ENCODE measurements at places on chromosomes 6 and 20.
A peak's percentile ranks its signal among the peaks of the same experiment; 100 is the strongest.

DNA sequence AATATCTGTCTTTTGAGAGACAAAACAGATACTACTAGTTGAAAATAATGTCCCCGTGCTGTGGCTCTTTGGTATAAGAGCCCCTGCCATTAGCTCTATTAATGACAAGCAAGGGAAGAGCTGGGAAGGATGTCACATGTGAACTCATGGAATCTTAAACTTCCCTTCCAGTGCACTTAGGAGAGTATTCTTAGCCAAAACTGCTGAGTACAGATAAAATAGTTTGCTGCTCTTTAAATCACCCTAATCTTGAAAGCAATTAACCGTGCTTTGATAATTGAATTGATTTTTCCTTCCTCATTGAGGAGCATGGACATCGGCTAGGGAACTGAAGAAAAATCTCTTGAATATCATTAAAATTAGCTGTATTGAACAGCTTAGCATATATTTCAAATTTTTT, 91.7 kb downstream of the SLC35B3 start:
- DNase-seq = no peak

DNA sequence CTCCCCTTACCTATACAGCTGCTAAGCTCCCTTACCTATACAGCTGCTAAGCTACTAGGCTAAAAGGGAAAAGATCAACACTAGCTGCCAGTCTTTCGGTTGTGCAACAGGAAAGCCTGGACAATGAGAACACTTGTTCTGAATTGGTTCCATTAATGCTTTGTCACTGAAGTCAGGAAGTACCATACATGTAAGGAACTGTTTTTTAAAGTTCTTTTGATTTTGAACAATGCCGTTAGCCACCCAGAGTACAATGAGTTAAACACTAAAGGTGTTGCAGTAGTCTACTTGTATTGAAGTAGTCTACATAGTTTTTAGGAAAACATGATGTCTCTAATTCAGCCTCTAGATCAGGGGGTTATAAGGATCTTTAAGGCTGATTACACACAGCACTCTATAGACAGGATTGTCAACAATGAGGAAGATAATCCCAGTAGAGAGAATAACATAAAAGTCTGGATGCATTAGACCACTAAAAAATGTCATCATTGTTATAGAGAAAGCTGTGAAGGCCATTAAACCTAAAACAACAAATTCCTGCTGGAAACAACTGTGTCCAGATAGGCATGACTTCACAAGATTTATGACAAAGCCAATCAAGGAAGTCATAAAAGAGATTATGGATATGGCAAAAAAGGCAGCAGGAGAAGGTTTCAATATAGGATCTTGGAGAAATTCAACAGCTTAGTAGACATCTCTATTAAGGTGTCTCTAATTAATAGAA, 306.3 kb downstream of the PHF3 start:
- no peak for DNase-seq

GRCh38 chr20:38430679-38431325, 4.3 kb downstream of the SNHG17 start:
- DNase-seq = no peak

DNA sequence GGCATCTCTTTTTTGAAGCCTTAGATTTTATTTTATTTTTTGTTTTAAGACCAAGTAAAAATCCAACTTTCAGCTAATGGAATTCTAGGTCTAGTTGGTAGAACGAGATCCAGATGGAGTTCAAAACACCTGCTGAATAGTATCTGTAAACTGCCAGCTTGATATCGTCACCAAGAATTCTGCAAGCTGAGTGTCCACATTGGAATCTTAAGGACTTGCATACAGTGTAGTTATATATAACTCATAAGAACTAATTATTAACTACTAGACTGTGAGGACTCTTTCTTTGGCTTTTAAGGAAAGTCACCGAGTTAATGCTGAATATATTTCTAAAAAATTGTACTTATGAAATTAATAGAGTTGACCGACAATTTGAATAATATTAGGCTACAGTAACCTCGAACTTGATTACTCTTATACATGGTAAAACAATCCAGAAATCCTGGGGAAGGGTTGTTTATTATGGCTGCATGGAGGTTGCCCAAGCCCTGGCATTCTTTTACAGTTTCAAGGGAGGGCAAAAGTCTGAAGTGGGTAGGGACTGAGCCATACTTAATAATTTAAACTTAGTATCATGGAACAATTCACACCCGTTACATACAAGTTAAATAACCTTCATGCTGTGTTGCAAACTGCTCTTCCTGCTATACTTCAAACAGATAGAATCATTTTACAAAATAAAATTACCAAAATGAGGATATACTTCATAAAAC, 553.9 kb downstream of the PTPRT start:
- DNase-seq = no peak

- no peak for DNase-seq
These were observed 2.6 kb upstream of the GID8 start for GRCh38 chr20:62935204-62935967.

DNA sequence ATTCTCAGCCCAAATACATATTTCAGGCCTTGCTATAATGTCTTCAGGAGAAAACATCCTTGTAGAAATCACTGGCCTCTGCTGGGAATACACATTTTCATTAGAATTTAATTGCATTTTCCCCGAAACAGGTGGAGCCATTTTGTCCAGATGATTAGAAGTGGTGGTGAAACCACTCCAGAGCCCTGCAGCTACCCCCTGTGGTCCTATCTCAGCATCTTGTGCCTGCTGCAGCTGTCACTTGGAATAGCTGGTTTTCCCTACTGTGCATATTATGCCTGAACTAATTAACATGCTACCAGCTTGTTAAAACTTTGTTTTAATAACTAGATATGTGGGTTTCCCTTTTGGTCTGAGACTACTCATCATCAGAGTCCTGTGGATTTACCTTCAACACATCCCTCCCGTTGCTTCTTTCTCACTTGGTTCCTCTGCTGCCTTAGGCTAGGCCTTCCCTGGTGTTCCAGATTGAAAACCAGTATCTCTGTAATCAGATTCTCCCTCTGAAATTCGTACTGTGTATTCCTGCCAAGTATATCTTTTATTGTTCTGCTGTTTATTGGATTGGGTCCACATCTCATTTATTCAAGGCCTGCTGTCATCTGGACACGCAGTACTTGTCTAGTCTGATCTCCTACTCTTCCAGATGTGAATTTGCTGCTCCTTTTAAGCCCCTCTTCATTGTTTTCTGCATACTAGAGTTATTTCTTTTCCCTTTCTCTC, 15.2 kb downstream of the DNAH8 start:
- DNase-seq = no peak

- DNase-seq = no peak
These were observed 764.6 kb downstream of the TBC1D32 start for GRCh38 chr6:120569714-120570113.

DNA sequence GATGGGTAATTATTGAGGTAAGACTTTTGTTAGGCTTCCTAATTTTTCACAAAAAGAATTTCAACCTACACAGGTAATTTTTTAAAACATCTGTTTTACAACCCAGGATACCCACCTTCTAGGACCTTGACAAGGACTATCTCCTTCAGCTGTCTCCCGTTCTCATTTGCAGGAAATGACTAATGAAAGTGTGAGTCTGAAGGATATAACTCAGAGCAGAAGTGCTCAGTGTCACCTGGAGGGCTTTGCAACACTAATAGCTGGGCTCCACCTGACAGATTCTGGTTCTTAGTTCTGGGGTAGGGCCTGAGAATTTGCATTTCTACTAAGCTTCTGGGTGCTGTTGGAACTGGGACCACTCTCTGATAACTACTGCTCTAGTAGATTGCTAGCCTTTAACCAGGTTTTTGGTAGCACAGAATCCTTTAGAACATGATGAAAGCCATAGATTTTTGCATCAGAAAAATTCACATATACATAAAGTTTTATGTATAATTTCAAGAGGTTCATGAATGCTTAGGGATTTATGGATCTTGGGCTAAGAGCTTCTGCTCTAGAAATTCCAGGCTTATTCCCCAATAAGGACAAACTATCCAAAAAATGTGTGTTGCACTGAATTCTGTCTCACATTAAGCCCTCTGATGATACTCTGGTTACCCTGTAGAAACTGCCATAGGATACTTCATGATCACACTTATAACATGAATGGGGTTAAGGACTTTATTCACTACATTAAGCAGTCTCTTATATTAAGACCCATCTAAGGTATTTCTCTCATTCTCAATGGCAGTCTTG, 30.3 kb downstream of the AK9 start:
- DNase-seq = no peak

GRCh38 chr6:111522393-111523020, 39.5 kb upstream of the REV3L start:
- DNase-seq = no peak

DNA sequence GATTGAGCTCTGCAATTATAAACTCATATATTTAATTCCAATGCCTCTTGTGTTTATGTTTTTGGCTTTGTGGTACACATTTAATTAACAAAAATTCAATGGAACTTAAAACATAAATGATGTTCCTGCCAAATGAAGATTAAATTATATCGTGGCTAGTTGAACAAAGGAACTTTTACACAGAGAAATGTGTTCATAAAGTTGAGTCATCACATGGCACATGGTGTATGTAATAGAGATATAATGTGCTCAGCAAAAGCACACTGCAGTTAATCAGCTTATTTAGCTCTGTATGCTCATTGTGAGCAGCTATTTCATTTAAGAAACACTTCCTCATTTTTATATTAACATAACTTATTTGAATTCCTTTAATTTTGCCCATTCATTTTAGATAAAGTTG, 1295.6 kb upstream of the CITED2 start:
- no peak for DNase-seq

- no peak for DNase-seq
These were observed 203.8 kb upstream of the PCSK2 start for GRCh38 chr20:17023036-17023435.

- DNase-seq = no peak
These were observed 42.8 kb downstream of the ESF1 start for GRCh38 chr20:13741879-13742278.

GRCh38 chr6:156852147-156852857, 75.1 kb downstream of the ARID1B start:
- DNase-seq = no peak

DNA sequence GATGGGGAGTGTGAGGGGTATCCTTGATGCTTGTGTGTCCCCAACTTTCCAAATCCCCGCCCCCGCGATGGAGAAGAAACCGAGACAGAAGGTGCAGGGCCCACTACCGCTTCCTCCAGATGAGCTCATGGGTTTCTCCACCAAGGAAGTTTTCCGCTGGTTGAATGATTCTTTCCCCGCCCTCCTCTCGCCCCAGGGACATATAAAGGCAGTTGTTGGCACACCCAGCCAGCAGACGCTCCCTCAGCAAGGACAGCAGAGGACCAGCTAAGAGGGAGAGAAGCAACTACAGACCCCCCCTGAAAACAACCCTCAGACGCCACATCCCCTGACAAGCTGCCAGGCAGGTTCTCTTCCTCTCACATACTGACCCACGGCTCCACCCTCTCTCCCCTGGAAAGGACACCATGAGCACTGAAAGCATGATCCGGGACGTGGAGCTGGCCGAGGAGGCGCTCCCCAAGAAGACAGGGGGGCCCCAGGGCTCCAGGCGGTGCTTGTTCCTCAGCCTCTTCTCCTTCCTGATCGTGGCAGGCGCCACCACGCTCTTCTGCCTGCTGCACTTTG, at the start of gene TNF:
Gene TNF, plus strand, starts transcription at position 231 of the 567 bp plus-strand sequence. Its CDS starts 177 bp downstream, at position 408.
- peak; percentile 68 for DNase-seq

- peak; percentile 39 for DNase-seq
These were observed 23.2 kb downstream of the PSMB1 start for GRCh38 chr6:170529839-170530469.

GRCh38 chr20:33684533-33685327, 1.5 kb downstream of the E2F1 start:
- no peak for DNase-seq

DNA sequence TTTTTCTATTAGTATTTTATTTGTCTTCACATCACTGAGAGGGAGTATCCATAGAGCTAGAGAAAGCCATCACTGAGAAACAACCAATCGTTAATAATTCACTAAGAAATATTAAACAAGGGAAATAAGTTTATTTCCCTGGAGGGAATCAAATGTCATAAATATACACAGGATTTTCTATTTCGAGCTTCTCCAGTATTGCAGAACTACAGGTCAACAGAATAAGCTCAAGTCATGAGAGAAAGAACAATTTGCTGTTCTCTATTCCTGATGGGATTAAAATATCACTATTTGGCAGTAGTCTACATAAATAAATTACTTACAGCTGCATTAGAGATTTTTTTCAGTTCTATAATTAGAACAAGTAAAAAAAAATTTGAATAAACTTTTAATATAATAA, 2.2 kb upstream of the FAM162B start:
- DNase-seq = no peak

- DNase-seq = no peak
These were observed 21.6 kb downstream of the DSE start for GRCh38 chr6:116392132-116393013.

GRCh38 chr6:148247386-148248063, 95.1 kb upstream of the SASH1 start:
- no peak for DNase-seq

- no peak for DNase-seq
These were observed 22.5 kb upstream of the CST3 start for GRCh38 chr20:23659989-23660837.

- DNase-seq = no peak
These were observed 1.1 kb downstream of the ABRACL start for GRCh38 chr6:139029470-139030227.

DNA sequence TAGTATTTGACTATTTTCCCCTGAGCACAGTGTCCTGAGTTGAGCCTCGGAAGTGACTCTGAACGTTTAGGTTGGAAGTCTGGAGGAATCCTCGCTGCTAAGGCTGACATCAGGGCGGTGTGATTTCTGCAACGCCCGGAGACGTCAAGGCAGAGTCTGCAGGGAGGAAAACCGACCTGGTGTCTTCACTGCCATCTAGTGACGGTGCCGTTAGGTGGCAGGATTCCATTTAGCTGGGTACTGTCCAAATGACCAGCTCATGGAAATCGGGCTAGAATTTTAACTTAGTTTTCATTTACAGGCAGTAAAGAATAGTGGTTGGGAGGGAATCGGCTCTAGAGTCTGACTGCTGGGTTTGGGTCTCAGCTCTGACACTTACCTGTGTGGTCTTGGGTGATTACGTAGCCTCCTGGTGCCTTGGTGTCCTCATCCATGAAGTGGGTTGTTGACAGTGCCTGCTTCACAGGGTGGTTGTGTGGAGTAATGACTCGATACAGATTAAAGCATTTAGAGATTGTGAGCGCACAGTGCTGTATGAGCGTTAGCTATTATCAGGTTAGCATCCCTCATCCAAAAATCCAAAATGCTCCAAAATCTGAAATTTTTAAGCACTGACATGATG, 35.0 kb downstream of the FOXF2 start:
- DNase-seq = no peak

- no peak for DNase-seq
These were observed 20.7 kb downstream of the CRYBG1 start for GRCh38 chr6:106381223-106381622.

GRCh38 chr20:63119963-63120807, 95.7 kb downstream of the YTHDF1 start:
- no peak for DNase-seq

GRCh38 chr6:78533426-78533825, 333.9 kb upstream of the IRAK1BP1 start:
- no peak for DNase-seq

DNA sequence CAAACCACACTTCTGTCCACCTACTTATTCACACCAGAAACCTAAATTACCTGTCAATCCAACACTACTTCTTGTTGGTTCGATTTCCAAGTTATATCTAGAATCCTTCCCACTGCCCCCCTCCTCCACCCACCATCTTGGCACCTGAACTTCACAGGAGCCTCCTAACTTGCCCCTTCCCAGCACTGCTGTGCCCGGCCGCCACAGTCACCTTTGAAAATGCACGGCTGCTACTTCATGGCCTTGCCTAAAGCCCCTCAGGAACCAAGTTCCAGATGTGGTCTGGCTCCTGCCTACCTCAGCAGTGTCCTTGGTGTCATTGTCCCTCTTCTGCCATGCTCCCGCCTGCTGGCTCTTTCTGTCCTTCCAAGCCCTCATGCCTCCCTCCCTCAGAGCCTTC, 31.2 kb downstream of the PKIG start:
- no peak for DNase-seq

Data from activated CD4-positive, CD25-positive, alpha-beta regulatory T cell treated with anti-CD3 and anti-CD28 coated beads, Interleukin-2, amount 50 U/mL, for 16 hours (primary cell).